ENCODE measurements at places on chromosomes 1 and 21.

DNA sequence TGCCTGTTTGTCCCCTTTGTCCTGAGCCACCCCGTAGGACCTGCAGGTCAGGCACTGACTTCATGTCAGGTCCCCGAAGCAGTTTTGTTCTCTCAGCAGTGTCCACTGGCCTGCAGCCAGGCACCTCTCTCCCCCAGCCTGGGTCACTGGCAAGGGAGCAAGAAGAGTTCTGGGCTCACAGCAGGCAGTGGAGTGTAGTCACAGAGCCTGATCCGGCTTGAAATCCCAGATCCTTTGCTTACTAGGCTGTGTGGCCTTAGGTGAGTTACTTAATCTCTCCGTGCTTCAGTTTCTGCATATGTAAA, 34.2 kb downstream of the L1TD1 start:
- DNase-seq, result no peak

GRCh38 chr1:202711949-202712635, 1.8 kb upstream of the SYT2 start:
- DNase-seq, result no peak

DNA sequence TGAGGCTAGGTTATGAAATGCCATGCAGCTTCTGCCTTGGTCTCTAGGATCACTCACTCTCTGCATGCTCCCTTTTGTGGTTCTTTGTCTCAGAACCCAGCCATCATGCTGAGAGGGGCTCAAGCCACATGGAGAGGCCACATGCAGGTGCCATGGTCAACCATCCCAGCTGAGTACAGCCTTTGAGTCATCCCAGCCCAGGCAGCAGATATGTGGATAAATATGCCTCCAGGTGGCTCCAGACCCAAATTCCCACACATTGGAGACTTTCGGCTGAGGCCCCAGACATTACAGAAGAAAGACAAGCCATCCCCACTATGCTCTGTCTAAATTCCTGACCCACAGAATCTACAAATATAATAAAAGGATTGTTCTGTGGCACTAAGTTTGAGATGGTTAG, 102.0 kb downstream of the LHX9 start:
- no peak for DNase-seq

DNA sequence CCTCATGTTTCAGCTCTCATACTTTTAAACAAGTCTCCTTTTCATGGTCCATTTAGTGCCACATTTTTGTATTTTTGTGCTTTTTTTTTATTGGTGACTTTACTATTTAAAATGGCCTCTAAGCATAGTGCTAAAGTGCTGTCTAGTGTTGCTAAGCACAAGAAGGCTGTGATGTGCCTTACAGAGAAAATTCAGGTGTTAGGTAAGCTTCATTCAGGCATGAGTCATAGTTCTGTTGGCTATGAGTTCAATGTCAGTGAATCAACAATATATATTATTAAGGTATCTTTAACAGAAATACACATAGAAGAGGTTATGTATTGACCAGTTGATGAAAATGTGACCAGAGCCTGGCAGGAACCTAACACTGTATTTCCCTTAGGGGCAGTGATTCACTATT, 12.8 kb upstream of the FUBP1 start:
- no peak for DNase-seq

DNA sequence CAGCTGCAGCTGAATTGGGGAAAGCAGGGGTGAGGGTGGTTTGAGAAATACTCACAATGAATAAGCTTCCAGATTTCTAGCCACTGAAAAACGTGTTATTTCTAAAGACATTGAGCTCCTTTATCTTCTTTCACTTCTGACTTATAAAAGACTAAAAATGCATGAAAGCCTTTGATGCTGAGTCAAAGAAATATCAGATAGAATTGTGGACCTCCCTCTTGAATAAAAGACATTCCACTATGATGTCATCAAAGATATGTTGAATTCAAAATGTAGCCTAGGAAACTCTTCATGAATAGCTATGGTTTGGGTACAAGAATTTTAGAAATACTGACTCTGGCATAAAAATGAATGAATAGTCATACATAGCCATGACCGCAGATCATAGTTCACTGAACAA, 44.7 kb upstream of the COL24A1 start:
- DNase-seq, result no peak

DNA sequence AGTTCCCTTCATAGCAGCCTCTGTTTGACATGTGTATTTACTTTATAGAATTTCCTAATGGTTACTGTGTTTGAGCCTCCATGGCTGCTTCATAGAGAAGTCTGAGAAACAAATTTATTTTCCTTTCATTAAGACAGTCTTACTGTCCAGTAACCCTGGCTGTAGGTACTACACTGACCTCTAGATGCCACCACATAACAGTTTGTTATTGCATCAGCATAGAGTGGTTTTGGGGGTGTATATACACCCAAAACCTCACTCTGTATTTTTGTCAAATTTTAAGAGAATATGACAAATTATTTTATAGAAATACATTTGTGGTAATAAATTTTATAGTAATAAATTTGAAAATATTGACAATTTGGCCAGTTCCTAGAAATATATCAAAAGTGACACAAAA, 57.3 kb downstream of the OBSCN start:
- DNase-seq, result no peak

- DNase-seq, result no peak
These were observed 276.1 kb downstream of the PTBP2 start for GRCh38 chr1:96997717-96998116.

GRCh38 chr1:2368053-2368744, 23.2 kb downstream of the MORN1 start:
- DNase-seq, result no peak

- DNase-seq, result peak; percentile 86
These were observed 29.9 kb downstream of the FMO4 start for GRCh38 chr1:171343727-171344472.

DNA sequence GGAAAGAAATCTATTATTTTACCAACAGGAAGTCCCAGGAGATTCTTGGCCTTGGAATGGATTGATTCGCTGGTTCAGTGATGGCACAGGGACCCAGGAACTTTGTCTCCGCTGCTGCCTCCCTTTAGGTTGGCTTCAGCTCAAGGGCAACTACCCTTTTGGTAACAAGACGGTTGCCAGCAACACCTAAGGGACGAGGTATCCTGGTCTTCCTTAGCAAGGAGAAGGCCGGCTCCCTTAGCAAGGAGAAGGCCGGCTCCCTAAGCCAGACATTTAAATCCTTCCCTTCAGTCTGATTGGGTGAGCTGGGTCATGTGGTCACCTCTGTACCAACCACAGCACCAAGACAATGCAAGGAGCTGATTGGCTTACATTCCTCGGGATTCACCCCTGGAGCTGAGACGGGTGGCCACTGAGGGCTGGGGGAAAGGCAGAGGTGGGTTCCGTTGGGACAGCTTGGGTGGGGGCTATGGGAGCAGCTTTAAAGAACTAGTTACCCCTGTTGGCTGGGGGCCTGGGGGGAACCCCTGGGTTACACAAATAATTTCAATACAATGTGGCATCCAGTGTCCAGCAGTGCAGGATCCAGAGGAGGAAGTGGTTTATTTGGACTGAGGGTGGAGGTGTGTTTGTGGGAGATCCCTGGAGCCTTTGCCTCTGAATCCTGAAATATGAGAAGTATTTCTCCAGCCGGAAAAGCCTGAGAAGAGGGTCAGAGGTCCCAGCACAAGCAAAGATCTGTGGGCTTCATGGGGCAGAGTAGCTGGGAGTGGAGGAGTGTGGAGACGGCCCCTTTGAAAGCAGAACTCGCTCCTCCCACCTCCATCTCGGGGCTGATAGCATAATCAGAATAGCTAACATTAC, 20.7 kb upstream of the CLIC4 start:
- DNase-seq, result no peak

DNA sequence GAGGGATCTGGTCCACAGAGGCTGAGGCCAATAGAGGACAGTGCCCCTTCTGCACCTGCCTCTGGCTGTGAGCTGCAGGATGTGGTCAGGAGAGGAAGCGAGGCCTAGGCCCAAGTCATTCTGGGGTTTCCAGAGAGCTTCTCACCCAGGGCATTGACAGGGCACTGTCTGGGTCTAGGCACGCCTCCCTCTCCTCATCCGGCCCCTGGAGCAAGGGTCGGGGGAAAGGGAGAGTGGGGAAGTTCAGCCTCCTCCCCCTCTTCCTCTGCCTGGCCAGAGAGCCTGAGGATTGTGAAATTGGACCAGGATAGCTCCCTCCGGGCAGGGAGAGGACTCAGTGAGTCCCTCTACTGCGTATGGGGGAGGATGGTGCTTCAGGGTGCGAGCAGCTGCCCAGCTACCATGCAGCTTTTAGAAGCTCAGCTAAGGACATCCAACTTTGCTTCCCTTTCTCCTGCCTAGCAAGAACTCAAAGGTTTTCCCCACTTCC, 6.3 kb upstream of the INAVA start:
- DNase-seq, result no peak

DNA sequence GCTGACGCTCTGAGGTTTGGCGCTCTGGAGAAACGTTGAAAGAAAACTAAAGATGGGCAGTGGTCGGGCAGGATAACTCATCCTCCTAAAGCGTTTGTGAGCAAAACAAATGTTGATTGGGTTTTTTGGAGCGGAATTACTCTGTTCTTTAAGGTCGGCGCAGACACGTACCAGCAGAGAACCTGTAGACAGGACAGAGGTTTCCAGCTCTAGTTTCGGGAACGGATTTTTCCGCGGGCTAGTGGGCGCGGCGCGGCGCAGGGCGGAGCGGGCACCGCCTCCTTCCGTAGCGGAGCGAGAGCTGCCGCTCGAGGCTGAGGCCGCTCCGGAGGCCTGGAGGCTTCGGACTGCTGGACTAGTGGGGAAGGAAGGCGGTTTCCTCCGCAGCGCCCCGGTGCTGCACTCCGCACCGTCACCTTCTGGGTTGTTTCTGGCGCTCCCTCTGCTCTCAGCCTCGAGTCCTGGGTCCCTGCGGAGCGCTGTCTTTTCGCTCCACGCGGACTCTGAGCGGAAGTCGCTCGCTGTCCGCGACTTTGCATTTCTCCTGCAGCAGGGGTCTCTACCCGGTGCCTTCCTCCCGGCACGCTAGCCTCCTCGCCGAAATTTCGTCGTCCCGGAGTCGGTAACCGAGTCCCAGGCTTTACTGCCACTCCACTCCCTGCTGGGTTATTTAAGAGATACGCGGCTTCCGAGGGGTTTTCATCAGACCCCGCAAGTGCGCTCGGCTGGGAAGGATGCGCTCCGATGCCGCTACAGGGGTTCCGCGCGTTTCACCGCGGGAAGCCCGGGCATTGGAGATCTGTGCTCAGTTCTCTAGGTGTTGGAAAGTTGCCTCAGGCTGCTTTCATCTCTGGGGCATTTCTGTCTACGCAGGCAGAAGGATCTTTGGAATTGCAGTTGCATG, 7.0 kb downstream of the FOXD2 start:
- no peak for DNase-seq

DNA sequence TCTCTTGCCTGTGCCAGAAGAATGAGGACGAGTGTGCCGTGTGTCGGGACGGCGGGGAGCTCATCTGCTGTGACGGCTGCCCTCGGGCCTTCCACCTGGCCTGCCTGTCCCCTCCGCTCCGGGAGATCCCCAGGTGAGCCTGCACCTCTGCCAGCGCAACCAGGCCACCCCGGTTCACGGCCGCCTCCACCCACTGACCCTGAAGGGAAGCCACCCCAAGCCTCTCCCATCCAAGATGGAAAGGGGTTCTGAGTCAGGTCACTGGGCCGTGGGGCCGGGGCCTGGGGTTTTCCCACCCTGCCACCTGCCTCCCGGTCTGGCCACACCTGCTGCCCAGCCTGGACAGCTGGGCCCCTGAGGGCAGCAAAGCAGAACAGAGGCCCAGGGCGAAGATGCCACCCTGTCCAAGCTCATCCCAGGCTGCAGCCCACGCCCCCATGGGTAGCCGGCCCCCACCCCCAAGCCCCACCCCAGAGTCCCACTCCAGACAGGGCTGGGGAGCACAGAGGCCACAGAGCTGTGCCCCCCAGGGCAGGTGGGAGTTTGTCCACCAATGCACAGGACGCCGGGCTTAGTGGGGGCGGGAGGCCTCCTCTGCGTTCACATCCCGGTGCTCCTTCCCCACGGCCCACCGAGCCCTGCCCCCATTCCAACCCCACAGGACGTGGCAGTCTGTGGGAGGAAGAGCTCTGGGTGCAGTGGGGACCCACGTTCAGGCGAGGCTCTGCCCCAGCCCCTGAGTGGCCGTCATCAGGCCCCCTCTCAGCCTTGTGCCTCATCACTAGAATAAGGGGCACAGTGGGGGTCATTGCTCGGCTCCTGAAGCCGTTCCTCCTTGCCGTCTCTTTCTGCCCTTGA, 5.6 kb downstream of the AIRE start:
- no peak for DNase-seq

GRCh38 chr1:204419064-204419403, 7.4 kb upstream of the PPP1R15B start:
- no peak for DNase-seq

- no peak for DNase-seq
These were observed 16.4 kb upstream of the TARBP1 start for GRCh38 chr1:234495231-234495990.

GRCh38 chr1:212035835-212036605, 472 bp downstream of the DTL start:
- DNase-seq, result no peak

DNA sequence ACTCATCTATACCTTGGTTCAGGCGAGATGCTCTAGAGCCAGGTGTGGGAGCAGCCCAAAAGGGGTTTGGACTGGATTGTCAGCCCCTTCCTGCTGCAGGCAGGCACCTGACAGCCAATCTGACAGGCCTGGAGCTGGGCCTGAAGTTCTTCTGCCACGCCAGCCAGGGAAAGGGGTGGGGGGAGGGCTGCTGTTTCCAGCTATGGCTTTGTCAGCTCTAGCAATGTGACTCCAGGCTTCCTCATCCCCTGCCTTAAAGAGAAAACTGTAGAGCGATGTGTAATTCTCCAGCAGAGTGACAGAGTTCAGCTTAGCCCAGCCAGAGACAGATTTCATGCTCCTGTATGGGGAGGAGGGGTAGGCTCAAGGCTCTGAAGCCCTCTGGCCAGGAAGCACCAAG, 30.3 kb downstream of the WNT4 start:
- no peak for DNase-seq

DNA sequence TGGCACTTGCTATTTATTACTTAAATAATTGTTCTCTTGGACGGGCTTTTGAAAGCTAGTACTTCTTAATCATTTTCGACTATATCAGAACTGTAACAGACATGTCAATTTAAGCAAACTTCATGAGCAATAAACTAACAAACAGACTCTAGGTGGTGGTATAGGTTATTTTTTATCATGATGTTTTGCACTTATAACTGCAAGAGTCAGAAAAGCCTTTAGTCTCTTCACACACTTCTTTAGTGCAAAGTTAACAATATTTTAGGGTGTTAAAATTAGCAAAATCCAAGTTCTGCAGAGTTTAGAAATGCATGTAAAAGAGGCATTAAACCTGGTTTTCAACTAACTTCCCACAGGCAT, 2.2 kb downstream of the NRIP1 start:
- DNase-seq, result no peak

Data from right lobe of liver (tissue), 6 donors.